ENCODE measurements at places on chromosomes 4 and X.

GRCh38 chrX:10282490-10282889 lies 125.7 kb downstream of the CLCN4 start:
- DNase-seq: no peak

DNA sequence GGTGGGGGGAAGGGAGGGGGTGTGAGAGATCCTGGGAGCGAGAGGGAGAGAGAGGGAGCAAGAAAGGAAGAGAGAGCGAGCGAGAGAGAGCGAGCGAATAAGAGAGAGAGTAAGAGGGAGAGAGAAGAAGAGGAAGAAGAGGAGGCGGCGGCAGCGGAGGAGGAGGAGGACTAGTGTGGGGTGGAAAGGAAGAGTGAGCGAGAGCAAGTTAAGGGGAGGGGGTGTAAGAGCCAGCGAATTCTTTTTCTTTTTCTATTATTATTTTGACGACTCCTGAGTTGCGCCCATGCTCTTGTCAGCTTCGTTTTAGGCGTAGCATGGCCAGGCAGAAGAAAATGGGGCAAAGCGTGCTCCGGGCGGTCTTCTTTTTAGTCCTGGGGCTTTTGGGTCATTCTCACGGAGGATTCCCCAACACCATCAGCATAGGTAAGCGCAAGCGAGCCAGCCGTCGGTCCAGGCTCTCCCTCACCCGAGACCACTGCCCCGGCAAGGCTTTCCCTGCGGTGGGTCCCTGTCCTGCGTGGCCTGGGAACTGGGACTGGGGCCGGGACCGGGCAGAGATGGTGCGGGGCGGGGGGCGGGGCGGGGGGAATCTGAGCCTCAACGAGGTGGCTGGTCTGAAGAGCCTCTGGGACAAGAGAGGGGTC lies at the start of gene GRIA3:
Gene GRIA3, plus strand, starts transcription at position 60 of the 647 bp plus-strand sequence. Its CDS starts 258 bp downstream, at position 318.
- DNase-seq: no peak

DNA sequence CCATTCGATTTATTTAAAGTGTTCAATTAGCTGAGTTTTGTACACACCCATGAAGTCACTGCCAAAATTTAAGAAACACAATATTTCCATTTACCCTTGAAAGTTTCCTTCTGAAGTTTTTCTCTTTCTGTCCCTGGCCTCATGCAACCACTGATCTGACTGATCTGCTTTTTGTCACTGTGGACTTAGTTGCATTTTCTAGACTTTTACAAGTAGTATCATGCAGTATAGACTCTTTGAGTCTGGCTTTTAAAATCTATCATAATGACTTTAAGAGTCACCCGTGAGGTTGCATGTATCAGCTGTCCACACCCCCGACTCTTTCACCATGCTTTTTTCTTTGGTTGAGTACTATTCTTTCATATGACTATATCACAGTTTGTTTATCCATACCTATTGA lies 29.0 kb upstream of the PDLIM3 start:
- DNase-seq: no peak

DNA sequence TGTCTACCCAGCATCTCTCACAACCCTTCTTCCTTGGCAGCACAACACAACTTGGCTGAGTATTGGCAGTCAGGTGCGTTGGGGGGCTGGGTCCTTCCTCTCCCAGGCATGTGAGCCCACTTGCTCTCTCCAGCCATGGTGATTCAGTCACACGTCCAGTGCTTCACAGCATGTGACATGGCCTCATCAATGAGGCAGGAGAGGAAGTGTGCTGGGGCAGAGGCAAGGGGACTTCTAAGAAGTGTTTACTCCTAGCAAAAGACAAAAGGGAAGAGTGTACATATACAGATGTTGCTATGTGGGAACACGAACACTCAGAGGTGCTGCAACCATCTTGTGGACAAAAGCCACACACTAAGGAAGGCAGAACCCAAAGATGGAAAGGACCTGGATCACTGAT lies 380.8 kb downstream of the FBXW7 start:
- no peak for DNase-seq
